CD4-positive, alpha-beta T cell treated with Interleukin-4 for 4 hours (primary cell): ENCODE measurements at places on chromosomes 5 and 9.

DNA sequence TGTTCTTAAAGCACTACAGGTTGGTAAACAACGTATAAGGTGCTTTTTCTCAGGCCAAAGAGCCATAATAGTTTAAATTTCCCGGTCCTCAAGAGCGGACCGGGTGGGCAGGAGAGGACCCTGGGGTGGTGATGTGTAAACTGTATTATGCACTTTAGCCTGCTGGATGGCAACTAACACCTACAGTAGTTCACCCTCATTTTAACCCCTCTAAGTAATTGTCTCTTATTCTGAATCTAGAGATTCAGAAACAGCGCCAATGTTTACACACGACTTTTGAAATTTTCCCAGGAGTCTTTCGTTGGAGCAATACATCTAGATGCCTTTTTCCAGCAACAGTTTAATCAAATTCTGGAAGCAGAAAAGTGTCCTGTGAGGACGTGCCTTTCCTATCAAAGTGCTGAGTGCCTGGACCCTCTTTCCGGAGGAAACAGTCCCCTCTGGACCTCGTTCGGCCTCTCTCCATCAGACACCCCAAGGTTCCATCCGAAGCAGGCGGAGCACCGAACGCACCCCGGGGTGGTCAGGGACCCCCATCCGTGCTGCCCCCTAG is 676 bp upstream of the OCLN start:
- DNase-seq: no peak

- no peak for DNase-seq
Measured at GRCh38 chr9:93976973-93977372, 21.8 kb upstream of the BARX1 start.

GRCh38 chr9:69446496-69446895 is 121.5 kb downstream of the ENTREP1 start:
- DNase-seq: no peak

GRCh38 chr5:98735806-98736507 is 37.5 kb upstream of the RGMB start:
- DNase-seq: no peak

DNA sequence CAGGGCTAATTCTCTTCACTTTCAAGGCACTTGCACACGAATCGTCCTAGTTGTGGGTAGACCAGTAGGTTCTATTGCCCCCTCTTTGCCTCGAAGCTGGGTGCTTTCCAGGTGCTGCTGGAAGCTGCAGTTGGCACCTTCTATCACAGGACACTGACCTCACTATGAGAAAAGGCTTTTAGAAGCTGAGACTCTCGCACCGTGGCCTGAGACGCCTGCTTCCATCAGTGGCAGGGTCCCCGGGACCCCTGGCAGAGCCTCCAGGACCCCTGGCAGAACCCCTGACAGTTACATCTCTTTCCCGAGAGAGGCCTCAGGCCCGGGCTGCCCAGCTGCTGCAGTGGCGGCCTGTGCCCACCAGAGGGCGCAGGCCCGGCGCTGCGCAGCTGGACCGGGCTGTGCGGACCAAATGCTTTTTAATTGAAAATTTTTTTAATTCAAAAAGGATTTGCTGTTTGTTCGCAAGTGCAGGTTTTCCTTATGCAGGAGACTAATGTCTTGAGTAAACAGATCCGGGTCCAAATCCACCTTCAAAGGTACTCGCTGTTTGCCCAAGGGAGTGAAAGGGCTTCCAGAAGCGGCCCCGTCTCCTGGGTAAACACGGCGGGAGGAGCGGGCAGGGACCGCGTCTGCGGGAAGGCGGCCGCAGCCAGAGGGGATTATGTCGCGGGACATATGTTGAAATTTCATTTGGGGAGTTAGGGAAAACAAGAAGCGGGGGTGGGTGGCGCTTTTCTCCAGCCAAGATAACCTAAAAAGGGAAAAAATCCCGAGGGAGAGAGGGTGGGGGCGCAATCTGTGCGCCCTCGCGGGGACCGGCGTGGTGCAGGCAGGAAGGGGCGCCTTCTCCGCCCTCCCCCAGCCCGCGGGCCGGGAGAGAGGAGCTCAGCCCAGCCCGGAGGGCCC is 114.5 kb upstream of the LMX1B start:
- DNase-seq: no peak

GRCh38 chr5:151063142-151063989 is 17.5 kb downstream of the TNIP1 start:
- no peak for DNase-seq

DNA sequence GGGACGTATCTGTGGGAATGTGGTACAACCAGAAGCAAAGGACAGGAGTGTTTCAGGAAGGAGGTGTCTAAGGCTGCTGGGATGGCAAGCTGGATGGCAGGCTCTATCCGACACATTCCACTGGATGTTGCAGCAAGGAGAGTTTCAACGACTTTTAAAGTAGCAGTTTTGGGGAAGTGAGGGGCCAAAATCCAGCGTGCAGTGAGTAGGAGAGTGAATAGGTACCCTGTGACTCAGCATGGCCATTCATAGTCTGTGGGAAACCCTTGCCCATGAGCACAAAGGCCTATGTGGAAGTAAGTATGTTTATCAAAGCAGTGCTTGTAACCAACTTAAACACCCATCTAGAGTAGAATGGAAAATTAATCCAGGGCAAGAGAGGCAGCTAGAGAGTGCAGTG is 664.7 kb downstream of the ACTL7B start:
- no peak for DNase-seq

- no peak for DNase-seq
Measured at GRCh38 chr9:36961561-36962325, 72.3 kb downstream of the PAX5 start.
